ENCODE measurements at places on chromosomes 4 and X. TPM values are rescaled to one million over a fixed set of nuclear protein-coding genes. Genes with fewer than 3 reads are reported as not detected.

DNA sequence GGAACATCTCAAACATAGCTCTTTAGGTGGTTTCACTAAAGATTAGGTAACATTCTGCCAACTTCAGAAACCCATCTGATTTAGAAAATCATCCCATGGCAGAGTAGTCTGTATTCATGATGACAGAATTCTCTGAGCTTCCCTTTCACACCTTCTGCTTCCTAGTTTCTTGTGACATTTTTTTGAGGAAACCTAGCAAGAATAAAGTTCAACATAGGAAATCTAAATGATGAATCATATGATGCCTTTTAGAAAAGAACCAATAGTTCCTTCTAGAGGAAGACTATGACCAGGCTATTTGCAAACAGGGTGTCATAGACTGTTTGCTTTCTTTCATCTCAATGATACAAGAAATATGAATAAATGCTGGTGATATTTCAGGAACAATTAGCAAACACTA is 49.8 kb upstream of the CAMK2D start:
- no peak for DNase-seq

GRCh38 chrX:11579636-11580600 is 85.8 kb downstream of the ARHGAP6 start:
- no peak for DNase-seq

GRCh38 chr4:138927072-138927471 is 88.5 kb upstream of the NOCT start:
- no peak for DNase-seq

GRCh38 chrX:154310616-154311536 is 15.3 kb downstream of the TKTL1 start:
- peak; percentile 45 for DNase-seq

DNA sequence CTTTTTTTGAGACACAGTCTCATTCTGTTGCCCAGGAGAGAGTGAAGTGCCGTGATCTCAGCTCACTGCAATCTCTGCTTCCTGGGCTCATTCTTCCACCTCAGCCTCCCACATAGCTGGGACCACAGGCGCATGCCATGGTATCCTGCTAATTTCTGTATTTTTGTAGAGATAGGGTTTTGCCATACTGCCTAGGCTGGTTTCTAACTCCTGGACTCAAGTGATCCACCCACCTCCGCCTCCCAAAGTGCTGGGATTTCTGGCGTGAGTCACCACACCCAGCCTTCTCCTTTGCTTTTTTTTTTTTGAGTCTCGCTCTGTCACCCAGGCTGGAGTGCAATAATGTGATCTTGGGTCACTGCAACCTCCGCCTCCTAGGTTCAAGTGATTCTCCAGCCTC is 94.1 kb downstream of the PDS5A start:
- no peak for DNase-seq

- DNase-seq = no peak
These were observed 426.6 kb downstream of the GPAT3 start for GRCh38 chr4:83962492-83962891.

- DNase-seq = no peak
These were observed 83.8 kb downstream of the VCX3B start for GRCh38 chrX:8548446-8548845.

DNA sequence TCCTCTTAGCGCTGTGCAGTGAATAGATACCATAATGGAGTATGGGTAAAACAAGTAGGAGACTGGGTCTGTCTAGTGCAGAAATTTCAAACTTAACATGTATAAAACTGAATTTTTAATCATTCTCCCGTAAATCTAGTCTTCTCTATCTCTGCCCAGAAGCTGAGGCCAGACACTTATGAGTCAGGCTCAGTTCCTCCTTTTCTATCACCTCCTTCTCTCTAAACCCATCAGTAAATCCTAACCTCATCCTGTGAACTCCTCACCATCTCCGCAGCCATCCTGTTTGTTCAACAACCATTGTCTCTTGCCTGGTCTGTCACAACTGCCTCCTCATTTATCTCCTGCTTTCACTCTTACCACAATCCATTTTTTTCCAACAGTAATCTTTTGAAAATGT is 19.8 kb upstream of the SGMS2 start:
- DNase-seq = no peak

GRCh38 chr4:186294160-186294559 is 28.2 kb downstream of the F11 start:
- DNase-seq = no peak

DNA sequence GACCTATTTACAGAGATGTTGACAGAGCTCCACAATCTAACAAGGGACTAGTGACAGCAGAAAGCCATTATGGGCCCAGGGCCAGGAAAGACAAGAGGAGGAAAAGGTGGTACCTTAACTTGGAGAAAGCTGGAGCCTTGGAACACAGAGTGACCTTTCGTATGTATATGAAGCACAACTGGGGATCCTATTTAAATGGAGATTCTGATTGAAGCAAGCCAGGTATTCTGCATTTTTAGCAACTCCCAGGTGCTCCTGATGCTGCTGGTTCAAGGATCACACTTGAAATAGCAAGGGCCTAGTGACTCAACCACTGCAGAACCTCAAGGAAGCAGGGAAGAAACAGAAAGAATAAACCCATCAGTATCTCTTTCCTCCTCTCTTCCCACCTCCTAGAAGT is 99.4 kb downstream of the TMEM47 start:
- DNase-seq = no peak

GRCh38 chr4:149291463-149291862 is 524.2 kb downstream of the IQCM start:
- DNase-seq = no peak

GRCh38 chr4:145524552-145524951 is 42.9 kb downstream of the SMAD1 start:
- DNase-seq = no peak

DNA sequence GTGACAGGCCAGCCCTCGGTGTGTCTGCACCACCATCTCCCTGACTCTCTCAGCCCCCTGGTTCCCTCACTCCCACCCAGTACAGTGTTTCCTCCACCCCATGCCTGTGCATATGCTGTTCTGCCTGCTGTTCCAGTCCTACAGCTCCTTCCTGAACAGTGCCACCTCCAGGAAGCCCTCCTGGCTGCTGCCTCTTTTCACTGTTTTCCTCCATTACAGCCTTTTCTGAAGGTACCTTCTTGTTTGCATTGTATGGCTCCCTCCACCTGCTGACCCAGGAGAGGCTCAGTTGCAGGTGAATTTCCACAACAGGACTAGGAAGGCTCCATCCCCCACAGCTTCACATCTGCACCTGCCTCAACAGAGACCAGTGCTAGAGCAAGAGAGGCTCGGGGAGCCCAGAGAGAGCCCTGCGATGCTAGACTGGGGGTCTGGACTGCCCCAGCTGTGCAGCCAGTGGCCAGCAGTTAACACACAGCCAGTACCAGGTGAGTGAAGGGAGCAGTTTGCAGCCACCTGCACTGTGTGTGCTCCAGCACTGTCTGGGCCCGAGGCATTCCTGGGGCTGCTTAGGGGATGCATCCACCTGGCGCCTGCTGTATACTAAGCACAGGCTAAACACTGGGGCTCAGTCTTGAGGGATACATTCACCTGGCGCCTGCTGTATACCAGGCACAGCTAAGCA is 92.0 kb downstream of the ADRA2C start:
- DNase-seq = no peak

DNA sequence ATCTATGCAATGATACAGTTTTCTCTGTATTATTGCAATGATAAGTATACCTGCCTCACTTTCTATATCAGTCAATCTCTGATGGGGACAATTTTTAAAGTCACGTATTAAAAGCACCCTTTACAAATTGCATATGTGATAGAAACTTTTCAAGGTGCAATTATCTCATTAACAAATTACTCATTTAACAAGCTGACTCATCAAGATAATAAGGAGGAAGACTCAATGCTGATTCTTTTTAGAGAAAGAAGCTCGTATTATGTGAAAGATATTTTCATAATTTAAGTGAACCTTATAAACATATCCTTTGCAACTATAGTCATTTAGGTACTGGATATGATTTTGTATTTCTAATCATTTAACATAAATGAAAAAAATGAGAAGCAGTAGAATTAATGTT is 1080.9 kb upstream of the TENM3 start:
- DNase-seq = no peak

DNA sequence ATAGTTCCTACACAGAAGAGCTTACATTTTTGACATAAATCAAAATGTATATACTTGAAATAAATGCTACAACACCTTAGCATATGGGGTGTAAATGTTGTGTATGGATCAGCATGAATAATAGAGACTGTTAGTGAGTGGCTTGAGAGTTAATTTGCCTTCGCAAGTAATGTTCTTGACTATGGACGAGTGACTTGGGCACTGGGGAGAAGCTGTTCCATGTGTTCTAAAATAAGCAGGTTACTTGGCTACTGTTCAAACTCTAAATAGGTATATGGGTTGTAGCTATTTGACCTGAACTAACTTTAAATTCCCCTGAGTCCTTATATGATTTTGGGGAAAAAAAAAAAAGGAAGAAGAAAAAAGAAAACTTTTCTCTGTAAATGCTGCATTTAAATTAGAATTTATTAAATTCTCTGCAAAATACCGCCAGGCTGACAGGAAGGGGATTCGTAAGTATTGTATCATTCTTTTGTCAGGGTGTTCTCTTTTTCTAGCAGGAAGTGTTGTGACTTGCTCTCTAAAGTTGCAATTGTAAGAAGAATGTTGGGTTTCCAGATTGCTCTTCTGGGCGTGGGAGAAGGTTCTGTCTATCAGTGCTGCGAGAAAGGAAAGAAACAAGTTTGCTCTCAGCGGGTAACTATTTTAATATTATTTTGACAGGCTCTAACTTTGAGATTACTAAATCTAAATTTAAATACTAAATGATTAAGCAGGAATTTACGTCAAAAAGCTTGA is 32.2 kb downstream of the PLS3 start:
- DNase-seq = no peak

DNA sequence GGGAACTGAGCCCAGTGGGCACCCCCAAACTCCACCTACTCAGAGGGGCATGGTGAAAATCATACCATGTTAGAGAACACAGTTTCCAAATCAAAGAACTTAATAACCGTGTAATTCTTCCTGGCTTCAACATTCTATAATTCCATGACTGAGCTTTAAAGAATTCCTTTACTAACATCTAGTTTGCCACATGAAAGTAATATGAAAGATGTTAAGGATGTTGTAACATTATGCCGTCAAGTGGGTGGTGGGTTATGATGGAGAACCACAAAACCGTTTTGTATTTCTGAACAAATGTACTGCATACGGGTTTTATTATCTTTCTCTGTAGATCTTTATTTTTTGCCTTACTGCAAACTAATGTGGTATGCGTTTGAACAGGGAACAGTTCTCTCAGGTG is 549.0 kb upstream of the MAGEB2 start:
- DNase-seq = no peak

DNA sequence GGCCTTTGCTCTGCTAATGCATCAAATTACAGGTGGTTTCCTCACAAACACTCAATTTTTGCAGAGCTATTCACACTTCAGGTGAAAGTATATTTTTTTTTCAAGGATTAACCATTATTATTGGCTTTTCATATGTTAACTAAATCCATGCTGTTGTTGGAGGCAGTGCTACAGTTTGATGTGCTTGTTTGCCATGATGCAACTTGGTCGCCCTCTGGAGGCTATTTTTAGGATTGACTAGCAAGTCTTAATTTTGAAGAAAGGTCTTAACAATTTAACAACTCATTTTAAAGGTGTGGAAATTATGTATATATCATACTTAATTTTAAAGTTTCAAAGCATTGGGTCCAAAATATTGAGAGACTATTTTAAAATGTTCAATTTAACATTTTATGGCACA is 168.8 kb upstream of the FAM47A start:
- DNase-seq = no peak

GRCh38 chr4:498328-498904 is 540 bp downstream of the ZNF721 start:
- no peak for DNase-seq

Gene GRIA2
- not detected for total RNA-seq

Gene NDP
- not detected for total RNA-seq
